ENCODE measurements at places on chromosomes 7 and 10. TPM values are rescaled to one million over a fixed set of nuclear protein-coding genes. Genes with fewer than 3 reads are reported as not detected.

FGL2 gene
- total RNA-seq: 0.13 TPM

FGFR2 gene
- total RNA-seq: 0.13 TPM

GPR15LG gene
- not detected for total RNA-seq

TASOR2 gene
- total RNA-seq: 35.3 TPM

FAM25G gene
- not detected for total RNA-seq

CRYGN gene
- not detected for total RNA-seq

SNCG gene
- 137 TPM for total RNA-seq

SLC18A3 gene
- total RNA-seq: not detected

EPHA1 gene
- under 0.01 TPM for total RNA-seq

FAM200A gene
- total RNA-seq: 4.7 TPM

CASD1 gene
- total RNA-seq: 13.8 TPM

SRGN gene
- total RNA-seq: 218 TPM

PDE1C gene
- 0.13 TPM for total RNA-seq

IL15RA gene
- total RNA-seq: 18.0 TPM

ITGB8 gene
- 2.2 TPM for total RNA-seq

PNLIPRP3 gene
- total RNA-seq: under 0.01 TPM

BRI3 gene
- 55.1 TPM for total RNA-seq

TFR2 gene
- 0.26 TPM for total RNA-seq

C10orf143 gene
- total RNA-seq: 0.26 TPM

C10orf88 gene
- 10.1 TPM for total RNA-seq

MYOZ1 gene
- total RNA-seq: not detected

GIMAP8 gene
- 157 TPM for total RNA-seq

GPC2 gene
- total RNA-seq: 1.9 TPM

KIAA1217 gene
- total RNA-seq: 9.1 TPM

HOXA7 gene
- total RNA-seq: 2.0 TPM

FZD1 gene
- total RNA-seq: 2.8 TPM

ASAH2 gene
- total RNA-seq: 0.38 TPM

TMEM140 gene
- total RNA-seq: 49.4 TPM

PURB gene
- 14.4 TPM for total RNA-seq

GHRHR gene
- total RNA-seq: not detected

PLEKHS1 gene
- total RNA-seq: not detected

CNPY1 gene
- not detected for total RNA-seq

WIPF3 gene
- not detected for total RNA-seq

WNT16 gene
- total RNA-seq: not detected

FZD8 gene
- 31.7 TPM for total RNA-seq

HMX3 gene
- not detected for total RNA-seq

NKX1-2 gene
- total RNA-seq: not detected

SORCS1 gene
- total RNA-seq: not detected

CHRM2 gene
- total RNA-seq: not detected

SORBS1 gene
- total RNA-seq: 0.77 TPM

MKX gene
- not detected for total RNA-seq

ADGRA1 gene
- not detected for total RNA-seq

GARIN1A gene
- under 0.01 TPM for total RNA-seq

EBF3 gene
- total RNA-seq: 1.5 TPM

FOXP2 gene
- 7.6 TPM for total RNA-seq

NME8 gene
- not detected for total RNA-seq

PRSS37 gene
- total RNA-seq: not detected

MOGAT3 gene
- total RNA-seq: not detected

COL17A1 gene
- 0.90 TPM for total RNA-seq

ASIC3 gene
- total RNA-seq: under 0.01 TPM

Data from dermis microvascular lymphatic vessel endothelial cell (primary cell).